T-helper 17 cell (primary cell): ENCODE measurements at places on chromosomes 16 and 17. TPM values are rescaled to one million over a fixed set of nuclear protein-coding genes. Genes with fewer than 3 reads are reported as not detected.

DNA sequence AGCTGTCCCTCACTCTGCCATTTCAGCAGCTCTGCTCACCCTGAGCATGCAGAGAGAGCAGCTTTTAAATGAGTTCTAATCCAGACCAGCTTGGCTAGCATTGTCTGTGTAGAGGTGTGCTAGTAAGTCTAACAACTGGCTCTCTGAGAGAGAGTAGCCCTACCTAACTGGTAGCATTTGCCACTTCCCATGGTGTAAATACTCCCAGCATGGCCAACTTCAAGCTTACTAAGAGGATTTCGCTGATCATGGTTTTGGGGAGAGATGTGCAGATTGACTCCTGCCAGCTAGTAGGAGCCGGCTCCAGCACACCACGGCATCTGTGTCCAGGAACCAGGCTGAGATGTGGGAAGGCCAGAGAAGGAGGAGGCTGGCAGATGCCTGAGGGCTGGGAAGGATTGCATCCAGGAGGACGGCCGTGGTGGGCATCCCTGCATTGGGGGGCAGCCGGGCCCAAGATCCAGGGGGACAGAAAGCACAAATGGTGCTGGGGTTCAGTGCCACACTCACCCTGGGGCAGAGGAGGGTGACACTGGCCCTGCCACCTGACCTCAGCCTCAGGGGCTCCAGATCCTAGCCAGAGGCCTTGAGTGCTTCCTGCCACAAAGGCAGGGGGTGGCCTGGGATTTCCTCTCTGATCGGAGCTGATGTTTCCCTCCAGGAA, 394.9 kb upstream of the TNRC6C start:
- DNase-seq = no peak

GRCh38 chr17:37098910-37099664, 150.3 kb downstream of the AATF start:
- no peak for DNase-seq

GRCh38 chr16:85926370-85926769, 27.4 kb downstream of the IRF8 start:
- no peak for DNase-seq

The ANKRD40CL gene
- not detected for total RNA-seq

DNA sequence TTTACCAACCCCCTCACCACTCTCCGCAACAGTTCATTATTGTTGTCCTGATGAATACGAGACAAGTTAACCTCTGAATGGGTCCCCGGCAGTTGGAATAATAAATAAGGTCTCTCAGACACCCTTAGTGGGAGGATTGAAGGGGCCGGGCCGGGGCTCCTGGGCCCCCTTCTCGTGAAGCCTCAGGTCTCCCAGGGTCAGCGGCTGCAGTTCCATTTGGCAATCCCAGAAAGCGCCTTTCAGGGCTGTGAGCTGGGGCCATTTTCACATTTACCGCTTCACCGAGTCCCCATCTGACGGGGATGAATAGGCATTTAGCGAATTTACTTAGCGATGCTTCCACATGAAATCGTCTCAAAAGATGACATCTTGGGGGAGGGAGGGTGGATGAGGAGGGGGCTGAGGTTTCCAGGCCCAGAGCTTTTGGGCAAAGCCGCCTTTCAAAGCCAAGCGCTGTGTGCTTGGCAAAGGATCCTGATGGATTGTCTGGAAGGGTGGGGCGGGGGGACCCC, 309.8 kb downstream of the XYLT1 start:
- DNase-seq = no peak

DNA sequence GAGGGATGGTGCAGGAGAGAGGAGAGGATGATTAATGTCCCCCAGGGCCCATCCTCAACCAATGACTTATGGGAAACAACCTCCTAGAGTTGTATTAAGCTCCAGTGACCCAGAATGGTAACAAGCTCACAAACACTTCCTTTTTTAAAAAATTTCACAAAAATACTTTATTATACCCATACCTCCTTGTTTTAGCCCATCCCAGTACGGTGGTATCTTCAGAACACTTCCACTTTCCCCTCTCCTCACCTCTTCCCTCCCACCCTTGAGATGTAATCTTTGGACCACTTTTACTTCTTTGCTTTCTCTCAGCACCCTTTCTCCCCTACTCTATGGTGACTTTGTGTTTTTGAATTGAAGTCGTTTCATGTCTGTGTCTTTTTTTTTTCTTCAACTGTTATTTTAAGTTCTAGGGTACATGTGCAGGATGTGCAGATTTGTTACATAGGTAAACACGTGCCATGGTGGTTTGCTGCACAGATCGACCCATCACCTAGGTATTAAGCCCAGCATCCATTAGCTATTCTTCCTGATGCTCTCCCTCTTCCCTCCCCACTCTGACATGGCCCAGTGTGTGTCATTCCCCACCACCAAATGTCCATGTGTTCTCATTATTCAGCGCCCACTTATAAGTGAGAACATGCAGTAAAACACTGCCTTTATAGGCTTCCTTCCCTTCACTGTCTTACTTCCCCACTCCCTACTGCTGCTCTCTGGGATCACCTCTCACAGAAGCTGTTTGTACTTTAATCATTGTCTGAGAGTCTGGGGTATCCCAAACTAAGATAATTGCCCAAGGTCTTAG, 124.5 kb downstream of the PRKCB start:
- no peak for DNase-seq

DNA sequence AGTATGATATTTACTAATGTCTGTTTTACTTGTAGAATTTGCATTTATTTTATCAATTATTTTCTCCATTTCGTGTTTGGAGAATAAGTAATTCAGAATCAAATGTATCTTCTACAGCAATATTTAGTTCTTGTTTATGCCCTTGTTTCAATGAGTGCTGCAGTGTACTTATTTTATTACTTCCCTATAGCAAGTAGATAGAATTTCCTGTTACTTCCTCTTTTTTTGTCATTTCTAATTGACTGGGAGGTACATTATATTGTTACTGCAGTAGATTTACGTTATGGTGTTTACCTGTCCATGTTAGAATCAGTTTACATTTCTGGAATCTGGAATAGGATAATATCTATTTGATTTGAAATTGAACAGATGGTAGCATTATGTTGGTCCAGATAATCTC, 71.2 kb downstream of the OMG start:
- no peak for DNase-seq

GRCh38 chr17:37413875-37414519, 7.3 kb downstream of the TADA2A start:
- no peak for DNase-seq

- no peak for DNase-seq
These were observed 37.4 kb upstream of the COQ7 start for GRCh38 chr16:19029980-19030379.

DNA sequence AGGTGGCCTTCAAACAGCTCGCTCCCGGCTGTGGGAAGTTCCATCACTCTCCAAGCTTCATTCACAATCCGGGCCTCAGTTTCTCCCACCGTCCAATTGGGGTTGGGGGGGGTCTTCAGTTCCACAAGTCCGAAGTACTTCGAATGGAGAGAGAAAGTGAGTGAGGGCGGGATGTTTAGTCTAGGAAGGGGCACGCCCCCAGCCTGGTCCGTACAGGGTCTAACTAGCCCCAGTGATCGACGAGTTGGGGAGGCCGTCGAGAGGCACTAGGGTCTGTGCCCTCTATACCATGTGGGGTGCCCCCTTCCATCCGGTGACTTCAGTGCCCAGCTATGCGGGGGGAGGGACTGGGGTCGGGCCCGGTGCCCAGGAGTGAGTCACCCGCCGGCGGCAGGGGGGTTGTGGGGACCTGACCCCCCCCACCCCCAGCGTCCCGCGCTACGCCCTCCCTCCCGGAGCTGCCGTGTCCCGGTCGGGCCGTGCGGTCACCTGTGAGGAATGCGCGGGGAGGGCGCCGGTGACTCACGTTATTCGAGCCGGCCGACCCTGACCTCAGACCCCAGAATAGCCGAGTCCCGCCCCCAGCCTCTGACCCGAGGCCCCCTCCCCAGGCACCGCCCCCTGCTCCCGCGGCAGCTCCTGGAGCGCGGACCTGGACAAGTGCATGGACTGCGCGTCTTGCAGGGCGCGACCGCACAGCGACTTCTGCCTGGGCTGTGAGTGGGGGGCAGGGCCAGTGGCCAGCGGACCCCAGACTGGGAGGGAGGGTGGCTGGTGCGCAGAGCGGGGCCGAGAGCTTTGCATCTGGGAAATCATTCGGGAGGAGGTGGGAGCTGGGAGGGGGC, 658 bp downstream of the TNFRSF12A start:
- no peak for DNase-seq

DNA sequence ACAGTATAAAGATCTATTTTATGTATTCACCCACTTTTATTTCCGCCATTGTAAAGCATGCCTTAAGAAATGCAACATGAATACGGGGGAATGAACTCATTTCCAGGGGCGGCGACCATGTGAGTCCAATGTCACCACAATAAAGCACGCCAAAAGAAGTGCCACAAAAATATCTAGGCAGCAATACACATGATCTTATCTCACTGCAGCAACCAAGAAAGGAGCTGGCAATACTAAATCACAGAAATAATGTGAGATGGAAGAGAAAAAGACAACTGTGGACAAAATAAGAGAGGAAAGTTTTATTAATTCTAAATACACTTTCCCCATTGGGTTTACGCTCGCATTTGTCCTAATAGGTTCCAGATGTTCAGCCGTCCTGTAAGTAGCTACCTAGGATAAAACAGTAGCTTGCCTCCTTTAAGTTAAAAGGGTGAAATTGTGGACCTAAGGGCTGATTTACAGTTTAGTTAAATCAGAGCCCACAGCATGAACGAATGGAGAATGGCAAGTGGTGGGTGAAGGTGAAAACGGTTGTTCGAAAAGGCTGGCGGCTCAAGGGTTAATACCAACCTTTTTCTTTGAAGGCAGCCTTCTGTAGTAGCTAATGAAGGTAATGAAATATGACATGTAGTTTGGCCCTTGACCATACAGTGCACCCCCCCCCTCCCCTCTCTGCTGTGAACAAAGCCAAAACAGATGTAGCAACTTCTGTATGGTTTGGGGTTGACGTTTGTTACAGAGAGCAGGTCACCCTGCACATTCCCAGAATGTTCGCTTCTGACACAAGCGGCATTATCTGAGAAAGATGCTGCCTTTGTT, 504.2 kb upstream of the PSMD7 start:
- DNase-seq = no peak

GRCh38 chr17:51076821-51077220, 43.8 kb downstream of the SPAG9 start:
- DNase-seq = no peak

DNA sequence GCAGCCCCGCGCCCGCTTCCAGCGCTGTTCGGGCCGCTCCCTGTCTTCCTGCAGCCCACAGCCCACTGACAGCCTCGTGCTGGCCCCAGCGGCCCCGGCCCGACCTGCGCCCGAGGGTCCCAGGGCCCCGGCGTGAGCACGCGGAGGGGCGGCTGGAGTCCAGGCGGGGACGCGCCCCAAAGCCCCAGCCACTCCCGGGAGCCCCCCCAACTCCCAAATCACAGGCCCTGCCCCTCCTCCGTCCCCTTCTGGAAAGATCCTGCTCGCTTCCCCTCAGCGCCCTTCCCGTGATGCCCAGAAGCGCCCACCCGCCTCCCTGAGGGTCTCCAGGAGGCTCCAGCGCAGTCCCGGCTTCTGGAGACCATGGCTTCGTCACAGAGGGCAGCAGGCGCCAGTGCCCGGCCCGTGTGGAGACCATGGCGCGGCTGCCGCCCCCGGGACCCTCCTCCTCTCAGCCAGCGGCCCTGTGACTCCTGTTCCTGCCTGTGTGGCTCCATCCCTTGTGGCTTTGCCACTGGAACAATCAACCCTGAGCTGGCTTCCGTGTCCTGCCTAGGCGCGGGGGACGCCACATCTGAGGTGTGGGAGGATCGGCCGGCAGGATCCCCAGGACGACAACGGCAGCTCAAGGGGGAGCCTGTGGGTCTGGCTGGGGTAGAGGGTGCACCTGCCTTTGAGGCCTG, 3.9 kb downstream of the UTS2R start:
- DNase-seq = no peak

DNA sequence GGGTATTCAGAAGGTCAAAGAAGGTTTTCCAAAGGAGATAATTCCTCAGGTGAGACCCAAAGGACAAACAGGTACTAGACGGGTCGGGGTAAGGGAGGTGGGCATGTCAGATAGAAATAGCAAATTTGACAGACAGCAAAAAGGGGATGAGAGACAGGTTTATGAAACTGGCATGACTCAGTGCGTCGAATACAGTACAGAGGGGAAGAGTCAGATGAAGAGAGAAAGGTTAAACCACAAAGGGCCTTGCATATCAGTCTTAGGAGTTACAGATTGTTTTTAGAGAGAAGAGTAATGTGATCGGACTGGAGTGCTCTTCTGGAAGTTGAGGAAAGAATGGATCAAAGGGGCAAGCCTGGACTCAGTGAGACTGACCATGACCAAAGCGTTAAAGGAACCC, 88.4 kb downstream of the ZZEF1 start:
- DNase-seq = no peak

The SLC47A1 gene
- not detected for total RNA-seq

GRCh38 chr17:40499551-40500189, 1.8 kb downstream of the TNS4 start:
- DNase-seq = no peak

DNA sequence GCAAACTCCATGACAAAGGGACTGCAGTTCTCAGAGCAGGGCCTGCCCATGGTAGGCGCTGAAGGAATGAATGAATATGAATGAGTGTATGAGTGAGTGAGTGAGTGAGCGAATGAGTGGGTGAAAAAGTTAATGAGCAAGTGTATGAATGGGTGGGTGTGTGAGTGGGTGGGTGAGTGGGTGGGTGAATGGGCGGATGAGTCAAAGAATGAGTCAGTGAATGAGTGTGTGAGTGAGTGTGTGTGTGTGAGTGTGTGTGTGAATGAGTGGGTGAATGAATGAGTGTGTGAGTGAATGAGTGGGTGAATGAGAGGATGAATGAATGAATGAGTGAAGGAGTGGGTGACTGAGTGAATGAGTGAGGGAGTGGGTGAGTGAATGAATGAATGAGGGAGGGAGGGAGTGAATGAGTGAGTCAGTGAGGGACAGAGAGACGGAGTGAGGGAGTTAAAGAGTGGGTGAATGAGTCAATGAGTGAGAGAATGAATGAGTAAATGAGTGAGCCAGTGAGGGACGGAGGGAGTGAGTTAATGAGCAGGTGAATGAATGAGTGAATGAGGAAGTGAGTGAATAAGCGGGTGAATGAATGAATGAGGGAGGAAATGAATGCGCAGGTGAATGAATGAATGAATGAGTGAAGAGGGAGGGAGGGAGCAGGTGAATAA, 11.1 kb upstream of the CHMP6 start:
- DNase-seq = no peak

DNA sequence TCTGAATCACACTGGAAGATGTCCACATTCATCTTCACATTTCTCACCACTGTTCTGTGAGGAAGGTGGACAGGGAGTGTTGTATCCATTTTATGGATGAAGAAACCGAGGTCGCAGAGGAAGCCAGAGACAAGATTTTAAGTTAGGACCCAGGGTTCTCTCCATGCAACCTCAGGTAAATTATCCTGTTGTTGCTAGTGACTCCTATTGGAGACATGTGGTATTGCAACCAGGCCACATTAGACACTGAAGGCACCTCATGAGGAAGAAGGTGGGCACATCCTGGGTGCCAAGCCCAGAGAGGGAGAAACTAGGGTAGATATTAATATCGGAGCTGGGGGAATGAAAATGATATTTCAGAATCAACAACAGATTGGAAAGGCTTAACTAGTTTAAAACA, 8.5 kb upstream of the WNT9B start:
- DNase-seq = no peak

The NPB gene
- not detected for total RNA-seq

The MC1R gene
- 10.1 TPM for total RNA-seq

- DNase-seq = no peak
These were observed 30.0 kb upstream of the MRTFB start for GRCh38 chr16:14041164-14041563.
